NCI-H446 treated with DMSO at 0.1 percent for 48 hours (cell line): ENCODE measurements at places on chromosomes 7 and 10.

- DNase-seq = no peak
Observed at GRCh38 chr10:92787557-92788152, 60.7 kb upstream of the EXOC6 start.

DNA sequence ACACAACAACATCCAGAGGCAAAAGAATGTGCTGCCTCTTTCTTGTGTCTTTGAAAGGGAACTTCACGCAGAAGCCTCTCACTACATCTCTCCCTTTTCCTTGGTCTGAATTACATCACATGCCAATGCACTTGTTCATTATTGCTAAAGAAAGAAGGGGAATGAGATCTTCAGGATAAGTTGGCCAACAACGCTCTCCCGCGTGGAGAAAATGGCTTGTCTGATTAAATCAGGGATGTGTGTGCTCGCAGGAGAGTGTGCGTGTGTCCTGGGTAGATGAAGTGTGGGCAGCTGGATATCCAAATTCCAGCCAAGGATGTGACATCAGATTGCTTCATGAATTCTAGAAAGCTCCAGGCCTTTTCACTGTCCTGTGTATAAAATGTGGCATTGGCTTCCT is 541.6 kb upstream of the FZD8 start:
- no peak for DNase-seq

- DNase-seq = no peak
Observed at GRCh38 chr10:35127289-35127891, 744 bp downstream of the CREM start.

DNA sequence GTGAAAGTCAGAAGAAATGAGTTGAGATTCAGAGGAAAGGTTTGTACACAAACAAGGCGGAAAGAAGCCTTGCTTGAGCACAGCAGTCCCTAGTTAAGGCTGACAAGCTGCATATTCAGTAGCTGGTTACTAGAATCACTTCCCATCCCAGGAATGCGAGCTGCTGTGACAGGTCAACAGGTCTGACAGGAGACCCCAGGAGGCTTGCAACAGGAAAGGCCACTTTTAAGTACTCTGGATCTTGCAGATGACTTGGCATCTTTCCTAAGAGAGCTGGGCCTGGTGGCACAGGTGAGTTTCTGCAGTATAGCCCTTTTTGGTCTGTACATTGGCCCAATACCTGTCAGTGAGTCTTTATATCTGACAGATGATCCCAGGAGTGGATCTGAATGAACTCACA is 35.7 kb upstream of the UNC5B start:
- no peak for DNase-seq

DNA sequence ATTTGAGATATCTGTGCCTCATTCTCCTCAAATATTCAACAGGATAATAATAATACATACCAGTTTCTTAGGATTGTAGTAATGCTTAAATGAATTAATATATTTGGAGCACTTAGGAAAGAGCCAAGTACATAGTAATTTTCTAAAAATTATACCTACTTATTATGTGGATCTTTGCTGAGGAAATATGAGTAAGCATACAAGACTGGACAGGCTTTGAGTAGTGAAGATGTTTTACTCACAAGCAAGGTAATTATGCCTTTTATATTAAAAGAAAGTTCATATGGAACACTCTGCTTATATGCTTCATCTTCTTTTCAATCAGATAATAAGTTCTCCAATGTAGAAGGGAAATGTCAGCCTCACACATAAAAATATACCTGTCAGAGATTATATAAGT is 337.5 kb upstream of the KAT6B start:
- no peak for DNase-seq

DNA sequence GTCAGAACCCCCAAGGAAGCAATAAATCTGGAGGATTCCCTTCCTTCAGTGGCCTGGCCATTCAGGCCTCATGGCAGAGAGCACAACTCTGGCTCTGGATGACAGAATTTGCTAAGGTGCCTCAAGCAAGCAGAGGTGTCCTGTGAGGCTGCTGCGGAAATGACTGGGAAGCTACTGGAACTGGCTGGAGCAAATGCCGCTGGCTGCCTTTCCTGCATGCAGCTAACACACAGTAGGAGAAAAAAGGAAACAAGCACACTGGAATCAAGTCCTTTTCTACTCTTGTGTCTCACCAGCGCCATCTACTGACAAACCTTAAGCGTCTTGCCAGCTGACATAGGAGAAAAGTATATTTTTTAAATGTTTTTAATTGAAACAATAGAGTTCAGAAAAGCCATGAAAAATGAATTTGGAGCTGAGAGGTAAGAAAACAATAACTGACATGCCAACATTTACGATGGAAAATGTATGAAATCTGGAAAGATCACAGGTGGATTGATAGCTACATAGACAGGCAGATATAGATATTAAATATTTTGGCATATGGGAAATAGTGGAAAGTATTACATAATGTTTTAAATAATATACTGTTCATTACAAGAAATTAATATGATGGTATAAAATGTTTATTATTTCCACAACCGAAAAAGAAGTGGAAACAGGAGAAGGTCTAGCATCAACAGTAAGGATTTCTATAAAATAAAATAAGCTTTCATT is 951.6 kb downstream of the ANKRD7 start:
- DNase-seq = peak; percentile 46
